Fibroblast of skin of abdomen (primary cell): ENCODE measurements at places on chromosomes 3 and 15.

- no peak for DNase-seq
Observed at GRCh38 chr3:127107002-127107401, 85.9 kb upstream of the PRR23E start.

- no peak for DNase-seq
Observed at GRCh38 chr3:124410471-124410870, 319.8 kb upstream of the UMPS start.

GRCh38 chr3:64911138-64911537, 223.3 kb upstream of the ADAMTS9 start:
- DNase-seq: no peak

GRCh38 chr3:128674161-128674784, 23.7 kb upstream of the RPN1 start:
- DNase-seq: no peak

DNA sequence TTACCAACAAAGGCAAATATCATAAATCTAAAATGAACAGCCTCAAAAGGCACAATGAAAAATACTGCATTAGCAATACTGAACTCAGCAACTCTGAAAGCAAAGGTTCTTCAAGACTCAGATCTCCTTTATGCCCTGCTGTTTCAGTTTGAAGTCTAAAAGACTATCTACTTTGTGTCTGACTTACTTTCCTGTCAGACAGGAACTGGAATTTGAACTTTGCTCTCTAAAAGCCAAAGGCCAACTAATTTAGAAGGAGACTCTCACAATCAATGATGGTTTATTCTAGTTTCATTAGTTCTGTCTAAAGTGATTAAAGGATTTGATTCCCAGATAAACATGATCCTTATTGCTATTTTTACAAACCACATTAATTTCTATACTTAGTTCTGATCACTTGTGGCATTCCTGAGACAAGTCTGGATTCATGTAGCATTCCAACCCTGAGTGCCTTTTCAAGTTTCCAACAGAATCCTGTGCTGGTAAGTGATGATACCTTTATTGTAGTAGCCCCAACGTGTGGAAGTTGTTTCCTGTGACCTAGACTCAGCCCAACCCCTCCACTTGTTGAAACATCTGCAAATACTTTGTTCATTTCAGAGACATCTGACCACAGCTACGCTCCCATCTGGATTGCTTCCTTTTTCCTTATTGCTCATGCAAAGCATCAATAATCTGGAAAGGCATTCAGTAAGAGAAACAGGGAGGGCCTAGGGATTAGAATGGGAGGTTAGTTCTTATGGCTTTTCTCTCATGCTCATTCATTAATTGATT, 14.9 kb upstream of the LEKR1 start:
- peak; percentile 87 for DNase-seq

DNA sequence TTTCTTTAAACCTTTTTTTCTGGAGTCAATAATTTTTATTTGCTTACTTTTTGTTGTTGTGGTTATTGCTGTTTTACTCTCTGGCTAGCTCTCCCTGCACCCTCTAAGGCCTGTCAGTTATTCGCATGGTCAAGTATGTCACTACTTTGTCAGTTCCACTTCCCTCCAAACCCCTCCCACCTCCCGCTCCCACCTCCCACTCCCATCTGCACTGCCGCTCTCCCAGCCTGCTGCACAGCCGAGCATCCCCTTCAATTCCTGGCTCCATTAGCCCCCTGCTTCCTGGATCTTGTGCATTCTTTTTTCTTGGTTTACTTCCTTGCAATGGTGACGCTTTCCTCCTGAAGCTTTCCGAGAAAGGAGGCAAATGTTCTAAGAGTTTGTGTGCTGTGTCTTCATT, 218.0 kb downstream of the XXYLT1 start:
- DNase-seq: no peak
